Body of pancreas (tissue), 4 donors: ENCODE measurements at places on chromosomes 1 and 21. TPM values are rescaled to one million over a fixed set of nuclear protein-coding genes. Genes with fewer than 3 reads are reported as not detected.
A peak's percentile ranks its signal among the peaks of the same experiment; 100 is the strongest.

DNA sequence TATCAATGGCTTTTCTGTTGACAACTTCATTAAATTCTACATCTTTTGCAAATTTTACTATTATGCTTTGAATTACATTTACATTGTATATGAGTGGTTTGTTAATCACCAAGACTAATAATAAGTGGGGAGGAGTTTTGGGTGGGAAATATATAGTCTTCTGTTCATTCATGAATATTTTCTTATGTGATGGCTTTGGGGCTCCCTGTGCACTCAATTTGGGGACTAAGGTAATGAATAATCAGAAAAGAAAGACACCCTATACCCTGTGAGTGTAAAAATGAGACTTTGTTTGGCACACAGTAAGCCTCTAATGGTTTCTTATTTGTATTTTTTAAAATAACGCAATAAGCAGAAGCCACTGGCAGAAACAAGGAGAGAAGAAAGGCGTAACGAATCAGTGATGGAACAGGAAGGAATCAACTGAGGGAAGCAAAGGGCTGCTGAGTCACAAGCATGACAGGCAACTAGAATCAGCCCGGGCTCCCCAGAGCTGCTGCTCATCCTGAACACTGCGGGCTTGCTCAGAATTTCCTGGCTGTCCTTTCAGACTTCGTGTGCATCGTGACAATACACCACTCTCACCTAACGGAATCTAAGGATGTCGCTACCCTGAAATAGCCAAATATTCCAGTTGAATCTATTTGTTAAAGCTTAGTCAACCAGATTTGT lies 20.8 kb upstream of the RGS2 start:
- no peak for DNase-seq
- H3K27ac ChIP-seq = no peak overlapping the region
- no peaks in the 10 kb centered on the region for H3K36me3 ChIP-seq
- H3K4me3 ChIP-seq = no peak overlapping the region
- H3K27me3 ChIP-seq = no peaks in the 10 kb centered on the region

DNA sequence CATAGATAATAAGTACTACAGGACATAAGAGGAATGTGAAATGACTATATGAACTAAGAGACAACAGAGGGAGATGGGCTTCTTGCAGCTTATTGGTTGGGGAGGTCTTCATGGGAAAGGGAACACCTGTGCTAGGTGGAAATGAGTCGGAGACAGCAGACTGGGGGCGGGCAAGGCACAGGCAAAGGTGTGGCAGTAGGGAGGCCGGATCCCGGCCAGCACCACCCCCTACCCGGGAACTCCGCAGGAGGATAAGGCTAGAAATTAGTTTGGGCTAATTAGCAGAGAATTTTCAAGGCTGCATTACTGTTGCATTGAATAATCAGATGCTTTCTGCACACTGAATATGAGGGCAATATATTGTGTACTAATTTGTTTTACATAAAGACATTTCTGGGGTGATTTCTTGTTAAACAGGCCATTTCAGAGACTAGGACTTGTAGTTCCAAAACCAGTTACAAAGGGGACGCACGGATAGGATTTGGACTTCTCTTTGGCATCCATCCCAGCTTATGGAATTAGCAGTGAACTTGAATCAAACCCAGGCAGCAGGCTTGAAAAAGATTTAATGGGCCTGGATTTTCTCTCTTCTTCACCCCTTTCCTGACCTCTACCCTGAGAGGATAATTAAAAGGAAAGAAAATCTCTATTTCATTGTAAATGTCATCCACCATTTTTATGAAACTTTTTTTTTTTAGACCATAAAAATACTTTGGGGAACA lies 2.2 kb upstream of the HUNK start:
- DNase-seq = no peak
- H3K4me3 ChIP-seq = no peak overlapping the region
- H3K36me3 ChIP-seq = no peaks in the 10 kb centered on the region
- peaks cover 36% of the 10 kb centered on the region for H3K4me1 ChIP-seq

DNA sequence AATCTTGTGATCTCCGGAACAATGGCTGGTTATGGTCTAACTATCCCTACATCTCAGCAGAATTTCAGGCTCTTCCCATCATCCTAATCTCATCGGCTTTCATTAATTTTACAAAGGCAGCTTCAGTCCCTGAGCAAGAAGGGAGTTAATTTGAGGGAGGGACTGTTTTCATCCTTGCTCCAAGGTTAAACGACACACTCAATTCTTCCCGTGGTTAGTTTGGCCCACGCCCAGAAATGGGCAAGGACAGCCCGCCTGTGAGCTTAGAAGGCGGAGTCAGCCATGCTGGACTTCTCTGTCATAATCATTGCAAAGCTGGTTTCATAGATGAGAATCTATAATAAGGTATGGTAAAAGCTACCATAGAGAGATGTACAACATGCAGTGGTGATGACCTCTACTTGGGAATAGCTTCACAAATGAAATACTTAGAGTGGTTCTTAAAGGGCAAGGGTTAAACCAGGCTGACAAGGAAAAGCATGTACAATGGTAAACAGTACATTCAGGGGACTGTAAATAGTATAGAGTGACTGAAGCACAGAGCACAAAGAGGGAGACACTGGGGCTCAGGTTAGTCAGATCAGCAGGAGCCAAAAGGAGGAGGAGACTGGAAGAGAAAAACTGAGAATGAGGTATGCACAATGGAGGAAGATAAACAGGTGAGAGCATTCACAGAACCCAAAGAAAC lies 108.8 kb downstream of the SMYD3 start:
- H3K27me3 ChIP-seq = no peaks in the 10 kb centered on the region
- no peaks in the 10 kb centered on the region for H3K4me1 ChIP-seq
- DNase-seq = no peak
- H3K27ac ChIP-seq = no peak overlapping the region
- no peaks in the 10 kb centered on the region for H3K36me3 ChIP-seq
- H3K4me3 ChIP-seq = no peak overlapping the region

DNA sequence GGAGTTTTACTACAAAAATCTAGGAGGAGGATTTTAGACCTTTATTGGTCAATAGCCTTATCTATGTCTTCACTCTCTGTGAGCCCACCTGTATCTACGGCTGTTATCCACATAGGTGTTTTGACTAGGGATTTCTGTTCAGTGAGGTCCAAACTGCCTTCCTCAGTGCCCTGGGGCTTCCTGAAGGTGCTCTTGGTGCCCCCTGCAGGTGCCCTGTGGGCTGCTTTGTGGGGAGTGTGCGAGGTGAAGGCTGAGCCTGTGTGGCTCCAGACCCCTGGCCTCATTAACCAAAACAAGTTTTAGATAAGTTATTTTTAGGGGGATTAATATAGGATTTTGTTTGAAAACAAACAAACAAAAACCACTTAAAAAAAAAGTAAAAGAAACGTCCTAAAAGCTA lies 122.5 kb downstream of the KIF26B start:
- no peaks in the 10 kb centered on the region for H3K36me3 ChIP-seq
- no peak for DNase-seq
- no peak overlapping the region for H3K4me3 ChIP-seq
- H3K4me1 ChIP-seq = no peaks in the 10 kb centered on the region
- no peaks in the 10 kb centered on the region for H3K27me3 ChIP-seq

- no peak overlapping the region for H3K27ac ChIP-seq
- no peak for DNase-seq
- H3K4me1 ChIP-seq = no peaks in the 10 kb centered on the region
- H3K36me3 ChIP-seq = no peaks in the 10 kb centered on the region
Observed at GRCh38 chr1:176577646-176578197, 114.7 kb downstream of the PAPPA2 start.

GRCh38 chr21:42799948-42800347 lies 79.4 kb downstream of the WDR4 start:
- DNase-seq = no peak
- no peak overlapping the region for H3K4me3 ChIP-seq
- no peaks in the 10 kb centered on the region for H3K36me3 ChIP-seq
- no peaks in the 10 kb centered on the region for H3K4me1 ChIP-seq
- no peaks in the 10 kb centered on the region for H3K27me3 ChIP-seq

DNA sequence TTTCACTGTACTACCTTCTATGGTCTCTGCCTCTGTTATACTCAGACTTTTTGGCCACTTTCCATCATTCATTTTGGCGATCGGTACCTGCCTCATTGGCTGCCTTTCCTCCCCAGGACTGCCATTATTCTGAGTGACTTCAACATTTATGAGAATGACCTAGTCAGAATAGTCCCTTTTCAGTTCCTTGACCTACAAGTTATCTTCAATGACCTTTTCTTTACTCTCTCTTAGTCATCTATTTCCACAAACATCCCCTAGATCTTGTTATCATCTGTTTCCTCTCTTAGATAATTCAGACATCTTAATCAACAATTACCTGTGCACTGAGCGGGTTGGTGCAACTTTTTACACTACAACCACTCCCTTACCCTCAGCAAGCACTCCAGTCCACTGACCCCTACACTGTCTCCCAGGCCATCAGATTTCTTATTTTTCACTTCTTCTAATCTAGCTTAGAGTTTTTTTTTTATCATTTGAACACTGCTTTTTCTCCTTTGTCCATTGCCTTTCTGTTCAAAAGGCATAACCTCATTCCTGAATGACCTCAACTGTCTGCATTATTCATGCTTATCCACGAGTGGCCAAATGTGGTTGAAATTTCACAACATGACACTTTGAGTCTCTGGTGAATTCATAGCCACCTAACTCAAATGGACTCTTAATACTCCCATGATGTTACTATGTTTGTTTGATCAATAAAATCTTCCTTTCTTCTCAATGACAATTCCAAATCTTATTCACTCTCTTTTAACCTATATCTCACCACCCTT lies 112.7 kb downstream of the HMCN1 start:
- peaks cover 10% of the 10 kb centered on the region for H3K4me1 ChIP-seq
- no peaks in the 10 kb centered on the region for H3K36me3 ChIP-seq
- H3K4me3 ChIP-seq = no peak overlapping the region
- H3K27me3 ChIP-seq = no peaks in the 10 kb centered on the region
- no peak overlapping the region for H3K27ac ChIP-seq

DNA sequence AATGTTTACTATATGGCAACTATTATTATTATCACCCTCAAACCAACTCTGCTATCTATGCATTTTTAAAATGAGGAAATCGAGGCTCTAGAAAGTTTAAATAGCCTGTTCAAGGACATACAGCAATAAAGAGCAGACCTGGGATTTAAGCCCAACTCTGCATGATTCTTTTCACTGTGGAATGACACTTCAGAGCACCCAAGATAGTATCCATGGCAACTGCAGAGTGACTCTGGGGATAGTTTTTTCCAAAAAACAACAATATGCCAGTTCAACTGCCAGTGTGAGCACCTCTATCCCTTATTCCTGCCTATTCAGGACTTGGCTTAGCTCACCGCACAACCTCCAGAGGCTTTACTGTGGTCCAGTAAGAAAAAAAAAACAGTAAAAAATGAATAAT lies 293.9 kb downstream of the BRINP2 start:
- H3K36me3 ChIP-seq = no peaks in the 10 kb centered on the region
- no peak overlapping the region for H3K27ac ChIP-seq
- no peaks in the 10 kb centered on the region for H3K4me1 ChIP-seq
- H3K27me3 ChIP-seq = no peaks in the 10 kb centered on the region
- no peak overlapping the region for H3K4me3 ChIP-seq
- no peak for DNase-seq

DNA sequence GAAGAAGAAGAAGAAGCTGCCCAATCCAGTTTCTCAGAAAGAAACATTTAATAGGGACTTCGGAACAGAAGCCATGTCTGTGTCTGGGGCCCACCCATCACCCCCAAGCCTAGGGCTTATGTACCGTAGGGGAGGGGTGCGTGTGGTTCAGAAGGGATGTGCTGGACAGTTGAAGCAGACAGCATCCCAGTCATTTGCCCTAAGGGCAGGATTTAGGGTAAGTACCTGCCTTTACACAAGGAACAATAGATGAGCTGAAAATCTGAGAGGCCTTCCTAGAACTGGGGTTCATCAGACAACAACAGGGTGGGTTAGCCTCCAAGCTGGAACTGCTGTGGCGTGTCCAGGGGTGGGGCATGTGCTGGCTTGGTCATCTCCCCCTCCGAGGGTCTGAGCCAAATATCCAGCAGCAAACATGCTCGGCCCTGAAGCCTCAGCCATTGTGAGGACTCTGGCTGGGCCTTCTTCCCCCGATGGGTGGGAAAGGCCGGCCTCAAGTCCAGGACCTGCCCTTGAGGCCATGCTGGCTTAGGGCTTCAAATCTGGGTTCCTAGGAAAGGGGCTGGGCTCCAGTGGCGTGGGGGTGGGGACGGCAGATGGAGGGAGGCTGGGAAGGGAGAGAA lies 12.1 kb downstream of the CSTB start:
- no peaks in the 10 kb centered on the region for H3K27me3 ChIP-seq
- DNase-seq = no peak
- H3K4me3 ChIP-seq = no peak overlapping the region
- peaks cover 3% of the 10 kb centered on the region for H3K36me3 ChIP-seq

DNA sequence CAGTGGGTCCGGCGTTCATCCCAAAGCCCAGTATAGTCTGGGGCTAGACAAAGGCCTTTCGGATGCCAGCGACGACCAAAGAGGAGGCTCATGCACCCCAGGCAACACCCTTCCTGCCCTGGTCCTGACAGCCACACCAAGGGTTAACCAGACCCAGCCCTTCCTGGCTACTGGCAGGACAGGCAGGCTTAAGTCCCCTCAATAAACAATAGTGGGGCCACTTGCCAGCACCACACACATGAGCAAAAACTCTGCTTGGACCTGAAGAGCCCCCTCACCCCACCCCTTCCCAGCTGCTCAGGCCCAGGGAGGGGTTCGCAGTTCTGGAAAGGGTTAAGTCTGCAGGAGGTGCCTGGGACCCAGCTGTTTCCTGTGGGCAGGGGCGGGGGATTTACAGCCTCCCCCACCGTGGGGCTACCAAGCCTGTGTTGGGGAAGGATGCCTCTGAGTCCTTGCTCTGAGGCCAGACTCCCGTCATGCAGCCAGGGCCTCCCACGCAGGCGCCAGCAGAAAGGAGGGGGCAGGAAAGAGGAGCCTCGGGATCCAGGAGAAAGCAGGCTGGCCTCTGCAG lies 18.2 kb downstream of the PHLDA3 start:
- H3K27me3 ChIP-seq = no peaks in the 10 kb centered on the region
- peak; percentile 48 for DNase-seq
- H3K27ac ChIP-seq = peak overlapping the region; percentile 37
- H3K4me3 ChIP-seq = no peak overlapping the region

DNA sequence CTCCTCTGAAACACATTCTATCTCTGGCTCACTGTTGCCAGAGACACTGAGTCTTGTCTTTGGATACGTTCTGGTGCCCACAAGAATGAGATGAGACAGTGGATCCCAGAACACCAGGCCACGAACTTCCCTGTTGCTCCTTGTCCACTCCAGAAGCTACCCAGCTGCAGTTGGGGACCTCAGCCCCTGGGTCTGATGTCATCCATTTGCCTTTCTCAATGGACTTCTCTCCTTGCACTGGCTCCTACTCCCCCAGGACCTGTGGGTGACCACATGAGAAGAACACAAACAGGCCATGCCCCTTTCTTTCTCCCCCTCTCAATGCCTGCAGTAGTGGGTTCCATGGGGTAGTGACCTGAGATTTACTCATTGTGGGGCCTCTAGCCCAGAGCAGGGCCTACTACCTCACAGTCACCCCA lies 5.9 kb downstream of the NBPF1 start:
- DNase-seq = no peak
- H3K27me3 ChIP-seq = no peaks in the 10 kb centered on the region
- peaks cover 15% of the 10 kb centered on the region for H3K4me1 ChIP-seq
- no peak overlapping the region for H3K27ac ChIP-seq

GRCh38 chr21:29224006-29224405 lies 74.7 kb upstream of the BACH1 start:
- H3K4me1 ChIP-seq = peaks cover 23% of the 10 kb centered on the region
- H3K36me3 ChIP-seq = no peaks in the 10 kb centered on the region
- no peak overlapping the region for H3K27ac ChIP-seq
- no peaks in the 10 kb centered on the region for H3K27me3 ChIP-seq

- H3K4me3 ChIP-seq = peak overlapping the region; percentile 58
- peaks cover 42% of the 10 kb centered on the region for H3K4me1 ChIP-seq
- H3K27me3 ChIP-seq = no peaks in the 10 kb centered on the region
- peak overlapping the region; percentile 97 for H3K27ac ChIP-seq
- no peaks in the 10 kb centered on the region for H3K36me3 ChIP-seq
Observed at GRCh38 chr1:100039591-100039990, 69.8 kb downstream of the SLC35A3 start.

NECTIN4 gene
- total RNA-seq = 3.0 TPM

OR2L8 gene
- total RNA-seq = not detected

SGIP1 gene
- total RNA-seq = not detected

KIF17 gene
- not detected for total RNA-seq
